ENCODE measurements at places on chromosomes 5 and 9.

GRCh38 chr9:109253637-109254284 is 67.1 kb downstream of the EPB41L4B start:
- DNase-seq = no peak

DNA sequence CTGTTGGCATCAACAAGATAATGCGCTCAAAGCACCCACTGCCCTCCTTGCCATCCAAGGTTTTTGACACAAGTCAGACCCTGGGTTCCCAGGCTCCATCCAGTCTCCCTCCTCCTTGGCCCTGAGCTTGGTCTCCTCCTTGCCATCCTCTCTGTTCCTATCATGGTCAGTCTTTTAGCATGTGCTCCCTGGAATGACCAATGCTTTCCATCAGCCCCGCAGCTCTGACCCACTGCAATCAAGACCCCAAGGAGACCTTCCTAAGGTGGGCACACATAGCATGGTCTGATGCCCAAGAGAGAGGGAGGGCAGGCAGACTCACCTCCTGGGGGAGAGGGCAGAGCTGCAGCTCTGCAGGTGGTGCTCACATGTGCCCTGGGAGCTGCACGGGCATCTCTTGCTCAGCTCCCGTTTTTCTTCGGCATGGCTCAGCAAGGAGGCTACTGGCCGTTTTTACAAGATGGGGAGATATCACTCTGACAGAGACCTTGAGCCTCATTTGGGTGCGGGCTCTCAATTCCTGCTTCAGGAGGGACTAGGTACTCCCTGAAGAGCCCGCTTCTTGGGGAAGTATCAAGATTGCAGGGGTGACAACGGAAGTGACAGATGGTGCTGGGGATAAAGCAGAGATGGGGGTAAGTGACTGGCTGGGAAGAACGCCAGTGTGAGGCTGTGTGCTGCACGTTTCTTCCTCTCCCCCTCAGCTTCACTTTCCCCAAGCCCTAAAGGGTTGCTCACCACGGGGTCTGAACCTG is 3.3 kb downstream of the SEPTIN8 start:
- no peak for DNase-seq

GRCh38 chr5:98443881-98444280 is 329.6 kb upstream of the RGMB start:
- DNase-seq = no peak

- DNase-seq = no peak
Observed at GRCh38 chr5:74424162-74424868, 216.2 kb downstream of the ENC1 start.

GRCh38 chr9:135884328-135885035 is 22.9 kb downstream of the CAMSAP1 start:
- no peak for DNase-seq

DNA sequence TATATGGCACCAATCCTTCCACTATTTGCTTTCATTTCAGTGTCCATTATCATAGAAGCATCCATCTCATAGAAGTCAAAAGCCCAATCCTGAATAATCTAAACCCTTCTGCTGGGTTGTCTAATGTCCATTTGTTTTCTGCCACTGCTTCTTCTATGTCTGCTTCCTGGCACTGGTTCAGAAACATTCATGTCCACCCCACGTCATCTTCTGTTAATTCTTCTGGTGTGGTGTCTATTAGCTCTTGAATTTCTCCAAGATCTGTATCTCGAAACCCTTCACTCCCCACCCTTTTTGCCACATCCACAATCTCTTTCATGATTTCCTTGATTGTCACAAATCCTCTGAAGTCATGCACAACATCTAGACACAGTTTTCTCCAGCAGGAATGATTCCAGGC is 23.2 kb upstream of the GOLGA1 start:
- no peak for DNase-seq

Measured in LoVo (cell line).